ENCODE measurements at places on chromosomes 5 and 9. TPM values are rescaled to one million over a fixed set of nuclear protein-coding genes. Genes with fewer than 3 reads are reported as not detected.

Gene FBXW11
- 58.0 TPM for total RNA-seq

Gene HEMGN
- total RNA-seq: not detected

Gene CCL27
- total RNA-seq: not detected

Gene POU4F3
- total RNA-seq: under 0.01 TPM

Gene PCDHGC4
- 0.89 TPM for total RNA-seq

Gene RMND5B
- 33.6 TPM for total RNA-seq

Gene IER5L
- total RNA-seq: 11.2 TPM

GRCh38 chr9:7859701-7860334 is 60.2 kb upstream of the DMAC1 start:
- DNase-seq: no peak

DNA sequence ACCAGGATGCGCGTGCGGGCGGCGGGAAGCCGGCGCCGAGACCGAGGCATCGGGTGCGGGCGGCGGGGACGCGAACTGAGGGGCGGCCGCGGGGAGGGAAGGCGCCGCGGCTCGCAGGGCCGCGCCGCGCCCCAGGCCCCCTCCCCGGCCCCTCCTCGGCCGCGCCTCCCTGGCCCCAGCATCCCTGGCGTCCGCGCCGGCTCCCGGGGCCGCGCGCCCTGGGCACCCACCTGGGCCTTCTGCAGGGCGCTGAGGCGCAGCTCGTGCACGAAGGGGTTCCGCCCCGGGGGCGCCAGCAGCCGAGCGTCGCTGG is 324 bp downstream of the LPCAT1 start:
- DNase-seq: no peak

DNA sequence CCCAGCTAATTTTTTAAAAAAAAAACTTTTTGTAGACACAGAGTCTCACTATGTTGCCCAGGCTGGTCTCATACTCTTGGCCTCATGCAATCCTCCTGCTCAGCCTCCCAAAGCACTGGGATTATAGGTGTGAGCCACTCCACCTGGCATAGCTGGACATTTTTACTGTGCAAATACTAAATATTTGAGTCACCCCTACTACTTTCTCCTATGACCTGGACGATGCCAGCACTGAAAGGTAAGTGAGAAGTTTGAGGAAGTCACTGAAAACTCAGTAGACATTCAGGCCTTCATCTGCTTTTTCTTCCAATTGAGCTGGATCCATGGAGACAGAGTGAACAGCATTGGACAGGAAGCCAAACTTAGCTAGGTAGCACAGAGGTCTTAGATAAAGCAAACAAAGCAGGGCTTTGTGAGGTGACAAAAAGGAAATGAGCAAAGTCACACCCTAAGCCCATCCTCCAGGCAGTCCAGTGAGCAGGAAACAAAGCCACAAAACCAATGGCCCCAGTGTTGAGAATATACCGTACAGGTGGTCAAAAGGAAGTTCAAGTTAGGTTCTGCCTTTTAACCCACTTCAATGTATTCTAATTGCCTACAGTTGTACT is 192.6 kb upstream of the RASA1 start:
- DNase-seq: peak; percentile 54

- DNase-seq: no peak
These were observed 37.8 kb upstream of the TAS2R1 start for GRCh38 chr5:9667906-9668305.

GRCh38 chr5:151118913-151119575 is 38.2 kb upstream of the TNIP1 start:
- DNase-seq: no peak

GRCh38 chr5:91033370-91033769 is 349.7 kb downstream of the ARRDC3 start:
- DNase-seq: no peak

Data from dermis microvascular lymphatic vessel endothelial cell (primary cell).